ENCODE measurements at places on chromosomes 5 and 9.
A peak's percentile ranks its signal among the peaks of the same experiment; 100 is the strongest.

GRCh38 chr5:148397968-148398595, 14.3 kb downstream of the FBXO38 start:
- no peaks in the 10 kb centered on the region for H3K27me3 ChIP-seq
- no peak overlapping the region for H3K4me3 ChIP-seq
- DNase-seq, result no peak
- no peak overlapping the region for H3K27ac ChIP-seq

- H3K27ac ChIP-seq, result peak overlapping the region; percentile 33
- peaks cover 50% of the 10 kb centered on the region for H3K27me3 ChIP-seq
- peak; percentile 46 for DNase-seq
- H3K4me1 ChIP-seq, result peaks cover 10% of the 10 kb centered on the region
- peak overlapping the region; percentile 97 for H3K4me3 ChIP-seq
- H3K36me3 ChIP-seq, result no peaks in the 10 kb centered on the region
Observed at GRCh38 chr5:141326088-141326854, 4.0 kb upstream of the PCDHGA1 start.

DNA sequence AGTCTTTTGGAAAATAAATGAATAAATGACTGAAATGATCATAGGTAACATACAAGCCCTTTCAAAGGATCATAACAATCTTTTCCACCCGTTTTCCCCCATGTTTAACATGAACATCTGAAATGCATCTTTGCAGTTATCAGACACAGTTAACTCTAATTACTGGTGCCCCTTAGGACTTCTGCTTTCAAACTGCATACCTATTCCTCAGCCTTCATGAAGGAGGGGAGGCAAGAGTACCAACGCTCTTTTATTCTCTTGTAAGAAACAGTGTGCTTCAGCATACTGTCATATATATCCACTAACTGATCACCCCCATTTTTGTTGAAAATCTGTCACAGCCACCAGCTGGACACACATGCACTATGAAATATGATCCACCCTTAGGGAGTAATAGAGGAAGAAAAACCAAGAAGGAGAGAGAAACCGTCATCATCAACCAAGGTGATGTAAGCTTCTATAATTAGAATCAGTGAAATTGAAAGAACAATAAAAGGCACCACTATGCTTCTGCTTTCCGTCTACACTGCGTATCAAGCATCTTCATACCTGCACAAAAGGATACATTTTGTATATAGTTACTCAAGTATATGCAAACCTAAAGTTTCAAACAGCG, 98.7 kb downstream of the RAPGEF6 start:
- peak overlapping the region; percentile 58 for H3K27ac ChIP-seq
- H3K27me3 ChIP-seq, result no peaks in the 10 kb centered on the region
- no peak overlapping the region for H3K4me3 ChIP-seq
- H3K4me1 ChIP-seq, result peaks cover 86% of the 10 kb centered on the region
- peaks cover 12% of the 10 kb centered on the region for H3K36me3 ChIP-seq
- DNase-seq, result no peak

GRCh38 chr9:137765536-137765935, 112.0 kb upstream of the CACNA1B start:
- no peak overlapping the region for H3K27ac ChIP-seq
- DNase-seq, result no peak
- H3K4me3 ChIP-seq, result no peak overlapping the region
- H3K4me1 ChIP-seq, result peaks cover 4% of the 10 kb centered on the region

GRCh38 chr5:179123109-179123426, 62.9 kb downstream of the ZNF354C start:
- H3K4me3 ChIP-seq, result no peak overlapping the region
- H3K27ac ChIP-seq, result no peak overlapping the region
- H3K36me3 ChIP-seq, result no peaks in the 10 kb centered on the region
- no peaks in the 10 kb centered on the region for H3K27me3 ChIP-seq
- no peak for DNase-seq

DNA sequence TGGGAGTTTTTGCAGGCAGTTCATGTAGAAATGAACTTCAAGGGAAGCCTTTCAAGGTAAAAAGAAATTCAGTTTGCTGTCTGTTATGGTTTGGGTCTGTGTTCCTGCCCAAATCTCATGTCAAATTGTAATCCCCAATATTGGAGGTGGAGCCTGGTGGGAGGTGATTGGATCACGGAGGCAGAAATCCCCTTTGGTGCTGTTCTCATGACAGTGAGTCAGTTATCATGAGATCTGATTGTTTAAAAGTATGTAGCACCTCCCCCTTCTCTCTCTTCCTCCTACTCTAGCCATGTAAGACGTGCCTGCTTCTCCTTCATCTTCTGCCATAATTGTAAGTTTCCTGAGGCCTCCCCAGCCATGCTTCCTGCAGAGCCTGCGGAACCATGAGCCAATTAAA, 341.4 kb downstream of the ARHGEF28 start:
- H3K27me3 ChIP-seq, result peaks cover 2% of the 10 kb centered on the region
- H3K4me1 ChIP-seq, result no peaks in the 10 kb centered on the region
- DNase-seq, result no peak
- no peak overlapping the region for H3K27ac ChIP-seq
- no peak overlapping the region for H3K4me3 ChIP-seq

DNA sequence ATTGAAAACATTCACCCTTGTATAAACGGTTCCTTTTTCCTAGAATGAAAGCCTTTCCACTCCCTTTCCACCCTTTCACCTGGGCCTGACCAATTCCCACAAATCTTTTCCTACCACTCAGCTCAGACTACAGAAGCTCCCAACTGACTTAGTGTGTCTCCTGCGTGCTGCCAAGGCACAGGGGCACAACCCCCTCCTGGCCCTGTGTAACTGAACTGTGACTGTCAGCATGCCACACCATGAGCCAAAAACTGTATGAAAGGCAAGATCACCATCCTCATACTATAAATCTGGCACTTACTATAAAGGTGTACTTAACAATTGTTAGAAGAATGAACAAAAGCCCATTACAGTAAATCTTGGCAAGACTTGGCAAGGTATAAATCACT, 11.5 kb downstream of the NOL8 start:
- peaks cover 59% of the 10 kb centered on the region for H3K36me3 ChIP-seq
- H3K4me3 ChIP-seq, result no peak overlapping the region
- no peaks in the 10 kb centered on the region for H3K27me3 ChIP-seq
- no peak overlapping the region for H3K27ac ChIP-seq
- no peak for DNase-seq

DNA sequence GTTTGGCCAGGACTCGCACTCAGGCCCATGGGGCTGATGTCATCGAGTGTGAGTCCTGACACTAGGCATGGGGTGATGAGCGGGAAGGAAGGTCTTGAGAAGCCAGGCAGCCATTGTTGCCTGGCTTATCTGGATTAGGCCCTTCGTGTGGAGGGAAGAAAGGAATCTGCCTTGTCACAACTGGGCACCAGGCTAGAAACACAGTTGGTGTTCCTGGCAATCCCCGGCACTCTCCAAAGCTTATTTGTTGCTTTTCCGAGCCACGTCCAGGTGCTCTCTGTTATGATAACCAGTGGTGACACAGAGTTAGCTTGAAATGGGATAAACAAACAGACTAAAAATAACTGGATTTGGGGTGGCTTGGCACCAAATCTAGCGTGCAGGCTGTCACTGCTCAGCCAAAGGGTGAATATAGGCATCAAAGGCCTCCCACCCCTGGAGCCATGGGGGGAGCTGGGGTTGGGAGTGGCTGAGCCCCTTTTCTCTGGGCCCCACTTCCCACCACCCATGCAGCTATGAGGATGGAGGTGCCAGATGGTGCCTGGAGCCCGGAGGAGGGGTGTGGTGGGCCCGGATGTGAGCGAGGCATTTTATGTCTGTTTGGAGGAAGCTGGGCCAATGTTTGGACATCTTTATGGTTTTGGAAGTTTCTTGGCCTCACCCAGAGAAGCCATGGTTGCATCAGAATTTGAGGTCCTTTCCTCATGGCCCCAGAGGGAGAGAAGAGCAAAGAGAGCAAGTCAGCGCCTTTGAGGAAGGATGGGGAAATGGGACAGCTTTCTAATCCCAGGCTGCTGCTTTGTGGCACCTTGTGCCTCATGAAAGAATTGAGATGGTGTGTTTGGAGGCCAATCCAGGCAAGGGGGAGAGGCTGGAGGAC, 98.0 kb upstream of the PITX1 start:
- no peaks in the 10 kb centered on the region for H3K4me1 ChIP-seq
- H3K4me3 ChIP-seq, result no peak overlapping the region
- peaks cover 1% of the 10 kb centered on the region for H3K27me3 ChIP-seq
- H3K36me3 ChIP-seq, result no peaks in the 10 kb centered on the region

- DNase-seq, result no peak
- no peaks in the 10 kb centered on the region for H3K36me3 ChIP-seq
- peaks cover 17% of the 10 kb centered on the region for H3K27me3 ChIP-seq
- no peak overlapping the region for H3K4me3 ChIP-seq
Observed at GRCh38 chr5:111532886-111533582, 20.7 kb upstream of the STARD4 start.

DNA sequence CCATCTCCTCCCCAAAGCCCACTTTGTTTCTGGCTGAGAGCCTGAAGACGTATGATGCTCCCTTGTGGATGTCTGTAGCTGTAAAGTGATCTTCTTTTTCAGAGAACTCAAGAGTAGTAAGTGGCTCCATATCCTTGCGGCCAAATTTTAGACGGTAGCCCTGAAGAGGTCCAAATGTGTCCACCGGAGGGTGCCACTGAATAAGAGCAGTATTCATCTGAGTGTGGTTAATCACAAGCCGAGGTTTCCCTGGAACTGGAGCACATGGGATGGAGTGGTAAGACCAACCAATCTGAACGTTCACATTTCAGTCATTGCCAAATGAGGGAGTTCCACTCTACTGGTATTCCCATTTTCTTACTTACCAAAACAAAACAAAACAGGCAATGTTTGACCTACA, 686.5 kb upstream of the DMAC1 start:
- peaks cover 2% of the 10 kb centered on the region for H3K27me3 ChIP-seq
- no peak overlapping the region for H3K27ac ChIP-seq
- no peaks in the 10 kb centered on the region for H3K4me1 ChIP-seq
- H3K36me3 ChIP-seq, result no peaks in the 10 kb centered on the region
- no peak for DNase-seq
- no peak overlapping the region for H3K4me3 ChIP-seq

DNA sequence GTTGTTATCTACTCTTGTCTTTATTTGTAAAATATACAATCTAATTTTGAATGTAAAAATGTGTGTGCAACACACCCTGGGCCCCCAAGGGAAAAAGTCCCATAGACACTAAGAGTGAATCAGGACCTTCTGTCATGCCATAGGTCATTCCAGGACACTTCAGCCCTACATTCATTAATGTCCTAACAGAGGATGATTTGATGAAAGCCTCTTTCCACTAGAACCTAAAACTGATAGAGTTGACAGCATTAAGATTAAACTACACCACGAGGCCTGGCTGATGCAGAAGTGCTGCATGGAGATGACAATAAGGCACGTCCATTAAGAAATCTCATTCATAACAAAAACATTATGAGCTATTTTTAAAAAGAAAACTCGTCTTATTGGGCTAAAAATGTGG, 46.2 kb downstream of the FRMD3 start:
- no peaks in the 10 kb centered on the region for H3K36me3 ChIP-seq
- H3K4me1 ChIP-seq, result no peaks in the 10 kb centered on the region
- H3K27ac ChIP-seq, result no peak overlapping the region
- DNase-seq, result no peak
- no peak overlapping the region for H3K4me3 ChIP-seq
- peaks cover 2% of the 10 kb centered on the region for H3K27me3 ChIP-seq

- H3K4me1 ChIP-seq, result peaks cover 7% of the 10 kb centered on the region
- no peak overlapping the region for H3K4me3 ChIP-seq
- H3K36me3 ChIP-seq, result peaks cover 57% of the 10 kb centered on the region
- no peak for DNase-seq
Observed at GRCh38 chr5:180281706-180282105, 10.2 kb downstream of the MAPK9 start.

DNA sequence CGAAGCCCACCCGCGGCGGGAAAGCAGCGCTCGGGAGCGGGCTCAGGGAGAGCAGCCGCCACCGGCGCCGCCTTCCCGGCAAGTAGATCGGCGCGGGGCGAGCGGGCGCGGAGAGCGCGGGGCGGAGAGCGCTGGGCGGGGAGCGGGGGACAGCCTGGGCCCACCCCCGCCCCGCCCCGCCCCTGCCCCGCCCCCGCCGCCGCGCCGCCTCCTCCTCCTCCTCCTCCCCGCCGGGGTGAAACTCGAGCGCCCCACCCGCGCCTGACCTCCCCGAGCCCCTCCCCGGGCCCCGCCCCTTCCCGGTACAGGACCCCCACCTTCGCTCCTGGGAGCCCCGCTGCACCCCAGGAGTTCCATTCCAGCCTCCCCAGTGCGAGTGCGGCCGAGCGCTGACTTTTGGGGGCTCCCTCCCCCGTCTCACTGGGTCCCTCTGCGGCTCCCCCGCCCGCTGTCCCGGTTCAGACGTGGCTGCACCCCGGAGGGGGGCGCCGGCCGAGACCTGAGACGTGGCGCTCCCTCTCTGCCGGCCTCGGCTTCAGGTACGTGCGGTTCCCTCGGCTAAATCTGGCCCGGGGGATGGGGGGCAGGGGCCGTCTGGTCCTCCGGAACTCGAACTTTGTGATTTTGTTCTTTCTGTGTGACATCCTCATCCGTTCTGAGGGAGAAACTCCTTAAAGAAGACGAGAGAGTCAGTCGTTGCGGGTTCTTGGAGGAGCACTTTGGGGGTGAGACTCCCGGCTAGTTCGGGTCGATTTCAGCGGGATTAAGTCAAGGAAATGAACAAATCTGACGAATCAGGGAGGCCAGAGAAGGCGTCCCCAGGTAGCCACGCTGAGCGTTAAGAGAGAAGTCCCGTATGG, at the start of gene SEMA5A:
Gene SEMA5A (minus strand): TSS at position 84 of the 860 bp plus-strand sequence. CDS start 166,129 bp downstream, outside the sequence.
- H3K27ac ChIP-seq, result no peak within 1 kb of the TSS
- H3K4me3 ChIP-seq, result peak within 1 kb of the TSS; percentile 68
- peaks cover 9% of the 10 kb centered on the region for H3K4me1 ChIP-seq
- H3K27me3 ChIP-seq, result no peaks in the 10 kb centered on the region
- no peaks in the 10 kb centered on the region for H3K36me3 ChIP-seq

GRCh38 chr9:135921749-135922310, 14.5 kb upstream of the CAMSAP1 start:
- no peaks in the 10 kb centered on the region for H3K4me1 ChIP-seq
- no peak overlapping the region for H3K27ac ChIP-seq
- no peak overlapping the region for H3K4me3 ChIP-seq
- DNase-seq, result no peak

DNA sequence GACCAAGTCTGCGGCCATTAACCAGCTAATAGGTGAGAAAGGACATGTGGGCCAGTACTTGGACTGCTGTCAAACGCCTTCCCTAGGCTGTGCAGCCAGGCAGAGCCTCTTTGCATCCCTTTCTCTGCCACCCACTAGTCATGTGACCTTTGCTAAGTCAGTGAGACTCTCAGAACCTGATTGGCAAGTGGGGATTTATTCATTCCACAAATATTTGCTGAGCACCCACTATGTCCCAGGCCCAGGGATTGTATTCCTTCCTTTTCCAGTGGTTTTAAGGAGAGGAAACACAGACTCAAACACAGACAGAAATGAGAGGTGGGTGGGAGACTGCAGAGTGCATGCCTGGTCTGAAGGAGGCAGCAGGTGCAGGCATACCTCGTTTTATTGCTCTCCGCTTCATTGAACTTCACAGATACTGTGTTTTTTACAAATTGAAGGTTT, 71.6 kb upstream of the GALNT10 start:
- H3K27me3 ChIP-seq, result no peaks in the 10 kb centered on the region
- H3K4me3 ChIP-seq, result no peak overlapping the region
- H3K27ac ChIP-seq, result no peak overlapping the region
- no peak for DNase-seq
- no peaks in the 10 kb centered on the region for H3K4me1 ChIP-seq

GRCh38 chr5:2451100-2451499, 300.4 kb downstream of the IRX2 start:
- no peak overlapping the region for H3K4me3 ChIP-seq
- no peak for DNase-seq
- H3K4me1 ChIP-seq, result no peaks in the 10 kb centered on the region
- peaks cover 2% of the 10 kb centered on the region for H3K27me3 ChIP-seq

Measured in immature natural killer cell (primary cell).